ENCODE measurements at places on chromosomes 5 and 9. TPM values are rescaled to one million over a fixed set of nuclear protein-coding genes. Genes with fewer than 3 reads are reported as not detected.

DNA sequence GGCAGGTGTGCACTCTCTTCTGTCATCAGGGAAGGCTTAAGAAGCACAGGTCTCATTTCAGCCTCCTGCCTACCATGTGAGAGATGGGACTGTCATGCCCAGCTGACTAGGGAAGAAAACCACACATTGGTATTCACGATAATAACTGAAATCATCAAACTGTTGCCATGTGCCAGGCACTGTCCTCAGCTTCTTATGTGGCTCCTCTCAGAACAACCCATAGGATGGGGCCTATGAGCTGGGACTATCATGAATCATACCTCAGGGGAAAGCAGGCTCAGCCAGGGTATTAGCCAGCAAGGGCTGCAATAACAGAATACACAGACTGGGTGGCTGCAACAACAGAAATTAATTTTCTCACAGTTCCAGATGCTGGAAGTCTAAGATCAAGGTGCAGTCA is 3.3 kb downstream of the AFAP1L1 start:
- peaks cover 11% of the 10 kb centered on the region for H3K4me1 ChIP-seq
- H3K27me3 ChIP-seq, result no peaks in the 10 kb centered on the region
- DNase-seq, result no peak
- no peak overlapping the region for H3K27ac ChIP-seq
- H3K4me3 ChIP-seq, result no peak overlapping the region

- H3K27me3 ChIP-seq, result no peaks in the 10 kb centered on the region
- peaks cover 21% of the 10 kb centered on the region for H3K36me3 ChIP-seq
- H3K4me1 ChIP-seq, result peaks cover 58% of the 10 kb centered on the region
- peak; percentile 90 for DNase-seq
These were observed 16.7 kb downstream of the FAM193B start for GRCh38 chr5:177537389-177538361.

GRCh38 chr5:14669975-14670374 is 5.5 kb downstream of the OTULIN start:
- DNase-seq, result no peak
- no peak overlapping the region for H3K4me3 ChIP-seq
- no peaks in the 10 kb centered on the region for H3K27me3 ChIP-seq
- no peak overlapping the region for H3K27ac ChIP-seq
- peaks cover 47% of the 10 kb centered on the region for H3K4me1 ChIP-seq
- H3K36me3 ChIP-seq, result peaks cover 3% of the 10 kb centered on the region

DNA sequence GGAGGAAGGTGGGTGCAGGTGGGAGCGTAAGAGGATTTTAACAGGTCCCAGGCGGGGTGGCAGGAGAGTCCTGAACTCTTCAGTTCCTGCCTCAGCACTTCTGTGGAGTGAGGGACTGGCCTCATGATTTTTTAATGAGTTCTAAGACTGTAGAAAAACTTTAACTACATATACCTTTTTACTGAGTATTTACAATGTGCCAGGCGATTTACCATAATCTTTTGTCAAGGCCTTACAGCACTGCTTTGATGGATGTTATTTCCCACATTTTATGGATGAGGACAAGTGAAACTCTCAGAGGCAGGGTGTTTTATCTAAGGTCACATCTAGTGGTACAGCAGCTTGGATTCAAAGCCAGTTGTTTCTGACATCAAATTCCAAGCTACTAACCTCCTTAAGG is 99.5 kb downstream of the PJA2 start:
- H3K27me3 ChIP-seq, result no peaks in the 10 kb centered on the region
- H3K4me3 ChIP-seq, result no peak overlapping the region
- no peak for DNase-seq
- H3K36me3 ChIP-seq, result peaks cover 2% of the 10 kb centered on the region

DNA sequence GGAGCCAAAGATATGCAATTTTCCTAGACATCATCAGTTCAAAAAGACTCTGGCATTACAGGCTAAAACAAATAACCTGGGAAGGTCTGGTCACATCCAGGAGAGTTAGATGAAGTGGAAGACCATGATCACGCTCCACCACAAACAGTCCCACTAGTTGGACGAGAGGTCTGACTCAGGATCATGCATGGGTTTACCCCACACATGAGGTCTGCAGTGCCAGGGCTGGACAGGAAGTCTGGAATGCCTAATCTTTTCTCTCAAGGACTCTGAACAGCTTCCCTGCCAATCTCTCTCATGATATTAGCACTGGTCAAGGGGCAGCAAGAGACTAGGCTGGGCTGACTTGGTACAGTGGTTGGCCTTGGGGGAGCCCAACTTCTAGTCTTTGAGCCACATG is 7.1 kb downstream of the PRUNE2 start:
- H3K27me3 ChIP-seq, result peaks cover 53% of the 10 kb centered on the region
- no peak for DNase-seq
- H3K4me3 ChIP-seq, result no peak overlapping the region
- H3K27ac ChIP-seq, result no peak overlapping the region
- no peaks in the 10 kb centered on the region for H3K4me1 ChIP-seq

GRCh38 chr5:82106756-82107155 is 134.9 kb downstream of the ATG10 start:
- no peak for DNase-seq
- H3K36me3 ChIP-seq, result no peaks in the 10 kb centered on the region
- H3K27me3 ChIP-seq, result no peaks in the 10 kb centered on the region
- no peak overlapping the region for H3K4me3 ChIP-seq
- peaks cover 32% of the 10 kb centered on the region for H3K4me1 ChIP-seq

DNA sequence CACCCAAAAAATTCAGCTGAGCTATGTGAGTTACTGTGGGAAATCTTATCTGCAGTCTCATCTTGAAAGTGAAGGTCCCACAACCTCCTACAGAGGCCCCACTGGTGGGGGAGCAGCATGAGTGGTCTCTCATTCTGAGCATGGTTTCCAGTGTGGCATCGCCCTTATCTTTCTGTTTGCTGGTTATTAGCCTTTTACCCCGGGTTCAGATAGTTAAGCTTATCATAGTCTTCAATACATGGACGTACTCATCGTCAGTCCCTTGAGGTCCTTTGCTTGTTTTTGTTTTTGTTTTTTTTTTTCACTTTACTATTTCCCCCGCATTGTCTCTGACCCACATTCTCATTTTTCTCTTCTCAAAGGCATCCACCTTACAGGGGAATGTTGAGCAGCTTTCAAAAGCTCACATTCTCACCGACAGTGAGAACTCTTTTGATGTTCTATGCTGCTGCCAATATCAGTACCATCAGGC is 7.7 kb upstream of the HAVCR2 start:
- no peaks in the 10 kb centered on the region for H3K4me1 ChIP-seq
- H3K4me3 ChIP-seq, result no peak overlapping the region
- DNase-seq, result no peak
- no peaks in the 10 kb centered on the region for H3K27me3 ChIP-seq

DNA sequence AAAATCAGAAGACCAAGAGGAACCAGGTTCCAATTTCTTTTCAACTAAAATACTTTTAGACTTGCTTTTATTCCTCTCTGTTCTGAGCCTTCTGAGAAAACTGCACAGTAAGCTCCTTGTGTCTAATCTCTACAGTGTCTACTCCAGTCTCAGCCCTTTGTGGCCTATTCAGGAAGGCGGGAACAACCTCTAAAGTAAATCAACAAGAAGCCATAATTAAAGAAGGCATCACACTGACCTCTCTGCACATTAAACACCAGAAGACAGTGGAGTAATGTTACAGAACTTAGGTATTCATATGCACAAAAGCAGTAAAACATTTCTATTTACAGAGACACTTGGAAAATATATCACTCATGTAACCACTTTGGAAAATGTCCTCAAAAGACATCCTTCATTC is 14.9 kb downstream of the XPA start:
- no peak overlapping the region for H3K27ac ChIP-seq
- DNase-seq, result no peak
- no peaks in the 10 kb centered on the region for H3K4me1 ChIP-seq
- H3K27me3 ChIP-seq, result no peaks in the 10 kb centered on the region
- H3K36me3 ChIP-seq, result peaks cover 46% of the 10 kb centered on the region

GRCh38 chr5:127296321-127296720 is 5.7 kb downstream of the MEGF10 start:
- no peak for DNase-seq
- peak overlapping the region; percentile 9 for H3K27ac ChIP-seq
- peaks cover 4% of the 10 kb centered on the region for H3K36me3 ChIP-seq
- H3K4me3 ChIP-seq, result no peak overlapping the region

GRCh38 chr5:124253203-124253810 is 493.1 kb downstream of the ZNF608 start:
- H3K4me3 ChIP-seq, result no peak overlapping the region
- DNase-seq, result no peak
- no peak overlapping the region for H3K27ac ChIP-seq
- H3K36me3 ChIP-seq, result peaks cover 4% of the 10 kb centered on the region
- H3K4me1 ChIP-seq, result peaks cover 20% of the 10 kb centered on the region

DNA sequence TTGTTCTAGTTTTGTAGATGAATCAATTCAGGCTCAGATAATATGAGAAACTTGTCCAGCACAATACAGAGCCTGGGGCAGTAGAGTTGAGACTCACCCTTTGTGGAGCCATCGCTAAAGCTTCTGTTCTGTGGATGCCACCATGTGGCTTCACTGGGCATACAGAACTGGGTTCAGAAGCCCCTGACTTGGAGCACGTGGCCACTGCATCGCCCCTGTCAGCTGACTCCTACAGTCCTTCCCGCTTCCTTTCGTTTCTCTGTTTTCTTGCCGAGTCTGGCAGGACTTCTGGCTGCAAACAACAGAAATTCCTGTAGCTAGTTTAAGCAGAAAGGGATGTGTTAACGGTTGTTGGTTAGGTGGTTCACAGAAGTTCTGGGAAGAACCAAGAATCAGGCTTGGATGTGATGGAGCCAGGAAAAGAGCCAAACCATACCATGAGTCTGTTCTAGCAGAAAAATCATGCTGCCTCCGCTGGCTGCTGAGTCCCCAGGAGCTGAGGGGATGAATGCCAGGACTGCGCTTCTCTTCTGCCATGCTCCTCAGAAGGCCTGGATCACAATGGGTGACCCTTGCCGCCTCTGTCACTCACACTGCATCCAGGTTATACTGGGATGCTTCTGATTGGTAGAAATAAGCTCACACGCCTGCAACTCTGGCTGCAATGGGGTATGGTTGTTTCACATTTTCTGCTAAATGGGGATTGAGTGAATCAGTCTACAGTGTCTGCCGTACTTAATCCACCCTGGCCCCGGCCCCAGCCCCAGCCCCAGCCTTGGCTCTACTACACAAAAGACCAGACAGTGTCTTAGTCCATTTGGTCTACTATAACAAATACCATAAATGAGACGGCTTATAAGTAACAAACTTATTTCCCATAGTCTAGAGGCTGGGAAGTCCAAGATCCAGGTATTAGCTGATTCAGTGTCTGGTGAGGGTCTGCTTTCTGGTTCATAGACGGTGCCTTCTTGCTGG is 262.5 kb downstream of the GOLPH3 start:
- H3K27ac ChIP-seq, result no peak overlapping the region
- H3K4me1 ChIP-seq, result peaks cover 9% of the 10 kb centered on the region
- no peaks in the 10 kb centered on the region for H3K27me3 ChIP-seq
- no peaks in the 10 kb centered on the region for H3K36me3 ChIP-seq

- no peak for DNase-seq
- H3K27me3 ChIP-seq, result no peaks in the 10 kb centered on the region
These were observed 87.6 kb downstream of the ANKRD55 start for GRCh38 chr5:56145511-56145910.

DNA sequence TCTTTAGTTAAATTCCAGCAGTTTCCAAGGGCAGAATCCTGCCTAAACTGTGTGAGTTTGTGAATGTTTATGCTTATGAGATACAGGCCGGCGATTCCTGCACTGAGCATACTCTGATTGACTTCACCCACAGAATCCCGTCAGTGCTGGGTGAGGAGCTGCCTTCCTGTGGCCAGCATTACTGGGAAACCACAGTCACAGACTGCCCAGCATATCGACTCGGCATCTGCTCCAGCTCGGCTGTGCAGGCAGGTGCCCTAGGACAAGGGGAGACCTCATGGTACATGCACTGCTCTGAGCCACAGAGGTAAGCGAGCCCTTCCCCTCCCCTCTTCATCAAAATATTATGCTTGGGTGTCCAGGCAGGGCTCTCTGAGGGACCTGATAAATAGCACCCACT is 103.7 kb downstream of the CMYA5 start:
- H3K36me3 ChIP-seq, result no peaks in the 10 kb centered on the region
- H3K4me3 ChIP-seq, result no peak overlapping the region
- peaks cover 4% of the 10 kb centered on the region for H3K27me3 ChIP-seq
- no peak overlapping the region for H3K27ac ChIP-seq
- no peaks in the 10 kb centered on the region for H3K4me1 ChIP-seq
- no peak for DNase-seq

DNA sequence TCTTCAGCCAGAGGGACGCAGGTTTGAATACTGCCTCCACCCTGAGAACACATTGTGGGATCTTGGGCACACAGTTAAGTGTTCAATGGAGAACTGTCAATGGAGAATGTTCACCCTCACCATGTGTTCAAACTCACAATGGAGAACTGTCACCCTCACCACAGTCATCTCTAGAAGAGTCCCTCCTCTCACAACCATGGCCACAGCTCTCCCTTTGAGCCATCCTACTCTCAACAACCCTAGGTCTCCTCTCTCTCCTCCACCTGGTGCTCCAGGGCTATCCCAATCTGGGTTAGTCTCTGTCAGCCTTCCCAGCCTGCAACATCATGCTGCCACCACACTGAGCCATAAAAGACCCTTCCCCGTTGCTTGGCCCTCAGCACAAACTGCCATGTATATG is 36.3 kb upstream of the HAND1 start:
- H3K36me3 ChIP-seq, result no peaks in the 10 kb centered on the region
- DNase-seq, result no peak
- H3K27ac ChIP-seq, result no peak overlapping the region
- peaks cover 46% of the 10 kb centered on the region for H3K27me3 ChIP-seq
- peaks cover 2% of the 10 kb centered on the region for H3K4me1 ChIP-seq

Gene ZNF366
- not detected for total RNA-seq

Gene PRR16
- 18.3 TPM for total RNA-seq

Gene CCDC107
- 30.0 TPM for total RNA-seq

Gene SPINK6
- not detected for total RNA-seq

Gene CCDC152
- total RNA-seq, result not detected

Gene HAVCR2
- total RNA-seq, result 0.21 TPM

Gene SLC45A2
- total RNA-seq, result not detected

Gene NRG2
- 1.5 TPM for total RNA-seq

Measured in osteocyte (in vitro differentiated cells).